ENCODE measurements at places on chromosomes 12 and 14.

DNA sequence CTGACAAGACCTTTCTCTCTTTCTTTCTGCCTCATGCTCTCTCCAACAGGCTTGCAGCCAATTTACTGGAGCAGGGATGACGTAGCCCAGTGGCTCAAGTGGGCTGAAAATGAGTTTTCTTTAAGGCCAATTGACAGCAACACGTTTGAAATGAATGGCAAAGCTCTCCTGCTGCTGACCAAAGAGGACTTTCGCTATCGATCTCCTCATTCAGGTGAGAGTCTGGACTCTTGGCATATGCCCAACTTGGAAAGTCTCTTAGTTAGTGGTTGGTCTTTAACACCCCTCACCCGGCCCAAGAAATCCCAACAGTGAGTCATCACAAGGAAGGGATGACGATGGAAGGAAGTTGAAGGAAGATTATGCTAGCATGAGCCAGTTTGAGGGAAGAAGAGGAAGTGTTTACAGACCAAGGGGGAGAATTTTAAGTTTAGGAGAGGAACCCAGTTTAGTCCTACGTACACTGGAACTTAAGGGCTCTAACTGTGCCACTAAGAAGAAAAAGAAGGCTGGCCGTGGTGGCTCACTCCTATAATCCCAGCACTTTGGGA lies 189.7 kb downstream of the ETV6 start:
- no peak for DNase-seq

GRCh38 chr14:21780429-21781084 lies 106.9 kb upstream of the OR4E1 start:
- DNase-seq = no peak

GRCh38 chr12:95615749-95616148 lies 64.5 kb upstream of the USP44 start:
- no peak for DNase-seq

- DNase-seq = no peak
These were observed 234.8 kb upstream of the FKBP4 start for GRCh38 chr12:2559931-2560330.

GRCh38 chr12:101566318-101566717 lies 28.5 kb upstream of the MYBPC1 start:
- peak; percentile 79 for DNase-seq

DNA sequence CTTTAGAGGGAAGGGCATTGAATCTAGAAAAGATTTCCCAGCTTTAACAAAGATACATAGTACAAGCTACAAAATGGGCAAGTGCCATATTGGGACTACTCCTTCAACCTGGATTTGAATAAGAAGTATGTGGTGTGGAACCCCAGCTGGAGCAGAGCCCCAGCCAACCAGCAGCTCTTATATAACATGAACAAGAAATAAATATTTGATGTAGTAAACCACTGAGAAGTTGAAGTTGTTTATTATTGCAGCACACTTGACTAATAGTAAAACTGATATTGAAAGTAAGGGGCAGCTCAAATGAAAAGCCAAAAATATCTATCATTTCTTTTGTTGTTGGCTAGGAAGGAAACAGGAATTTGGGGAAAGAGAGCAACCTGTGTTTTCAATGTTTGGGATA lies 701.8 kb downstream of the TMTC2 start:
- DNase-seq = no peak

DNA sequence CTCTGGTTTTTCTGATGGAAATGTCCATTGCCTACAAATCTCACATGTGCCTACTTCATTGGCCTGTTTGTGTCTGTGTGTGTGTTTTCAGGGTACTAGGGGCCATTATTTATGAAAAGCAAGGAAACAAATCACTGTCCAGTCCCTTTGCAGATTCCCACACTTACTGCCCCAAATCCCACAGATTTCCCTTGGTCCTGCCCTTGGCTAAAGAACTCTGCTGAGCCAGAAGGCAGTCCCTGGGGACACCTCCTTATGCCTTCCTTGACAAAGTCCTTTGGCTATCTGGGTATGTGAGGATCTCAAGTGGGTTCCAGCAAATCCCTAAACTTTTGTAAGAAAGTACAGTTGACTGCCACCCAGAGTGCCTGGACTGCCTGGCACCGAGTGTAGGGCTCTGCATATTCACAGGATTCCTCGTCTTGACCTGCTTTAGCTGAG lies 388.1 kb downstream of the BCAT1 start:
- no peak for DNase-seq

GRCh38 chr14:69357544-69358200 lies 40.4 kb downstream of the ERH start:
- peak; percentile 81 for DNase-seq

- peak; percentile 62 for DNase-seq
These were observed 46.9 kb upstream of the CAND1 start for GRCh38 chr12:67222302-67222701.

DNA sequence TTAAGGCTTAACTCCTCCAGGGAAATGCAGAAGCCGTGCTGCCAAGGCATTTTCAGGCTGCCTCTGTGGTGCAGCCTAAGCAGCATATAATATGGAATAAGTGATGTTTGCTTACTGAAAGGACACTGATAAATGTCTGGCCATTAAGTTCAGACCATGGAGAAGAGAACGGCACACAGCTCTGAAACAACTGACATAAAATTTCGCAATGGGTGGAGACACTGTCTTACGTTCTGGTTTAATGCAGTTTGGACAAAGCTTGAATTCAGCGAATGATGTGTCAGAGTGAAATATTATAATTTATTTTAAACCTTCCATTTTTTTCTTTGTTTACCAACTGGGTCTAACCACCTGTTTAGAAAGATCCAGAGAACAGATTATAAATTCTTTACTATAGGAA lies 27.2 kb upstream of the NRXN3 start:
- no peak for DNase-seq

GRCh38 chr14:27127838-27128237 lies 530.0 kb upstream of the NOVA1 start:
- DNase-seq = no peak

GRCh38 chr12:109637348-109637747 lies 63.8 kb downstream of the MVK start:
- no peak for DNase-seq

DNA sequence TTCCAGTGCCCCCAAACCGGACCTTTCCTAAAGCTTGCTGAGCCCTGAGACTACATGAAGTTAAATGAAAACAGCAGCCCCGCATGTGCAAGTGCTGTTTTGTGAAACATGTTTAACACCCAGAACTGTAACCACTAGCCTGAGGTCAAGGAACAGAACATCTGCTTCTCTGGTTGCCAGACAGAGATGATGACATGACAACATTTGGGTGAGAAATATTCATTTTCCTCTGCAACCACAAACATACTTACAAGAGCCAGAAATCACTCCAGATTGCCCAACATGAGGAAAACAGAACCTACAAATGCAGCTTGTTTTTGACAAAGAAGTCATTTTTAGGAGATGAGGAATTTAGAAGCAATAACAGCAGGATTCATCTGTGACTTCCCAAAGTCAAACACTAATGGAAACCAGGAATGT lies 110.4 kb downstream of the BCAT1 start:
- no peak for DNase-seq

GRCh38 chr14:88326352-88327103 lies 3.5 kb upstream of the KCNK10 start:
- peak; percentile 50 for DNase-seq

DNA sequence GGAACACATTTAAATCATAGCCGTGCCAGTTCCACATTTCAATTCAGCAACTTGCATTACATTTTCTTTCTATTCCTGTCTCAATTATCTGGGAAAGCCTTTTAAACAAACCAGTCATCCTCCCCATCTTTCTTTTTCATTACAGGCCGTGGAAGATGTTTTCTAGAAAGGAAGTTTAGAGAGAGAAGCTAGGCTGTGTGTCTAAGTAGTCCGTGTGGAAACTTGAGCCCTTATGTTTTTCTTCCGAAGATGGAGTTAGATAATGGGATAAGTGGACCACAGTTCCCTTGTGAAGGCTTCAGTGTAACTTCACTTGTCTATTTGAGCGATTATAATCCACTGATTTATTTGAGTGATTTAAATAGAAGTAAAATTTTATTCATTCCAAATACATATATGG lies 12.4 kb upstream of the PPM1H start:
- DNase-seq = no peak

DNA sequence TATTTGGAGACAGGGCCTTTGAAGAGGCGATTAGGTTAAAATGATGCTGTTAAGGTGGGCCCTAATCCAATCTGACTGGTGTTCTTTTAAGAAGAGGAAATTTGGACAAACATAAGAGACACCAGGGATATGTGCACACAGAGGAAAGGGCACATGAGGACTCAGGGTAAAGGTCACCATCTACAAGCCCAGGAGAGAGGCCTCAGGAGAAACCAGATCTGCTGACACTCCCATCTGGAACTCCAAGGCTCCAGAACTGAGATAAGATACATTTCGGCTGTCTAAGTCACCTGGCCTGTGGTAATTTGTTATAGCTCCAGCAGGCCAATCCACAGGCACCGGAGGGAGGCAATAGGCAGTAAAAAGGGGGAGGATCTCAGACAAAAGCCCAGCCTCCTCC lies 48.6 kb downstream of the KICS2 start:
- peak; percentile 67 for DNase-seq

DNA sequence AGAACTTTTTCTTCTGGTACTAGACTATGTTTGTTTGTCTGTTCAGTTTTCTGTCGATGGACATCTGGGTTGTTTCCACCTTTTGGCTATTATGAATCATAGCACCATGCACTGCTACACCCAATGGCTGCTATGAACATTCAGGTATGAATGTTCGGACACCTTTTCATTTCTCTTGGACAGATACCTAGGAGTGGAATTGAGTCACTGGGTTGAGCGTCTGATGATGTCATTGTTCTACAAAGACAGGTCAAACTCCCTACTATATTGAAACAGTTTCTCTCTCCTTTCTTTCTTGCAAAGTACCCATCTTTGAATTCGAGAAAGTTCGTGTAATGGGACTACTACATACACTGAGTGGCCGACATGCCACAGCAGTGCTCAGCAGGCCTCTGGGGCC lies 44.7 kb downstream of the KCTD10 start:
- no peak for DNase-seq

- DNase-seq = no peak
These were observed 22.9 kb downstream of the PMCH start for GRCh38 chr12:102174761-102175160.

- DNase-seq = peak; percentile 67
These were observed 15.4 kb upstream of the YY1 start for GRCh38 chr14:100223332-100224201.

- peak; percentile 61 for DNase-seq
These were observed 794 bp downstream of the SLC22A17 start for GRCh38 chr14:23351681-23352505.

DNA sequence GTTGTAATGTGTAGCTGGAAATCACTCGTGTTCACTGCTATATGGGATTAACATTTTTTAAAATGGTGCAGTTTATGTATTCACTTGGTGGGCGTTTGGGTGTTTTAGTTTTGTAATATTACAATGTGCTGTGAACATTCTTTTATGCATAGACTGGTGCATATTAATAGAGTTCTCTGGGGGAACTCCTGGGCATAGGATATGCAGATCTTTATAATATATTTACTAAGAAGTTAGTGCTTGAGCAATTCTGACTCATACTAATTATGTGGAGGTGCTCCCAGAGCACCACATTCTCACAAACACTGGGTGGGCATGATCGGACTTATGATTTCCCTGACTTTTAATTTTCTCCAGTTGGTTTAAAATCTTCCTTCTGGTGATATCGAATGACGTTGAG lies 342.3 kb downstream of the PDZRN4 start:
- DNase-seq = no peak

GRCh38 chr14:36979863-36980262 lies 192.5 kb downstream of the SLC25A21 start:
- DNase-seq = no peak

DNA sequence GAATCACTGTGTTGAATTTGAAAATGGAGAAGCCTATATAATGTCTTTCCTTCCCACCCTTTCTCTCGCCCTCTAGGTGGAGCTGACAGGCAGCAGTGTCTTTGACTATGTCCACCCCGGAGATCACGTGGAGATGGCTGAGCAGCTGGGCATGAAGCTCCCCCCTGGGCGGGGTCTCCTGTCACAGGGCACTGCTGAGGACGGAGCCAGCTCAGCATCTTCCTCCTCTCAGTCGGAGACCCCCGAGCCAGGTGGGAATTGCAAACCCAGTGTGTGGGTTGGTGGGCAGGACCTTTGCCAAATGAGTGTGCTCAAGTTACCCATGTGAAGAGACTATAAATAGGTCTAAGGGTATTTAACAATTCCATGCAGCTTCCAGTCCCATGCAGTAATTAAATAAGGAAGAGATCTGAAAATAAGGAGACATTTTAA lies 274.7 kb downstream of the EGLN3 start:
- DNase-seq = peak; percentile 84

- no peak for DNase-seq
These were observed 36.8 kb downstream of the RAB35 start for GRCh38 chr12:120079411-120080400.

DNA sequence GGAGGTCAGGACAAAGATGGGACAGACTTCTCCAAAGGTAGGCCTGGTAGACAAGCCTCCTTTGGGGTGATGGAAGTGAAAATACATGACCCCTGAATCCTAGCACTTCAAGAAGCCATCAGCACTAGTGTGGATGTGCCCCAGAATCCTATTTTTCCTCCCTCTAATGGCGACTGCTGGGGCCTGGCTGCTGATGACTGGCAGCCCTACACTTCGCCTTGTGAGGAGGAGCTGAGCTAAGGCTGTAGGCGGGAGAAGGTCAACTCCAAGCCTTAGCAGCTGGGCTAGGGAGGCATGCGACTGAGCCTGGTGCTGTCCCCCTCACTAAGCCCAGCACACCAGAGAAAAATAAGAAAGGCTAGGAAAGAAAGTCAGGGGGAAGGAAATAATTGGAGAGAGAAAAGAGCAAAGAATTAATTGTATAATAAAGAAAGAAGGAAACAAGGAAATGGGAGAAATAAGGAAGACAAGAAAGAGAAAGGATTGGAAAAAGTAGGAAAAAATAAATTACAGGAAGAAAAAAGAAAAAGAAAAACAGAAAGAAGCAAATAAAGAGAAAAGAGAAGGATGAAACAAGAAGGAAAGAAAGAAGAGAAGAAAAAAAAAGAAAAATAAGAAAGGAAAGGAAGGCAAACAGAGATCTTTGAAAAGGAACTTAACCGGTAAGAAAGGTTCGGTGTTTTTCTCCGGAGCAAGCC lies 4.7 kb upstream of the HOXC10 start:
- no peak for DNase-seq

DNA sequence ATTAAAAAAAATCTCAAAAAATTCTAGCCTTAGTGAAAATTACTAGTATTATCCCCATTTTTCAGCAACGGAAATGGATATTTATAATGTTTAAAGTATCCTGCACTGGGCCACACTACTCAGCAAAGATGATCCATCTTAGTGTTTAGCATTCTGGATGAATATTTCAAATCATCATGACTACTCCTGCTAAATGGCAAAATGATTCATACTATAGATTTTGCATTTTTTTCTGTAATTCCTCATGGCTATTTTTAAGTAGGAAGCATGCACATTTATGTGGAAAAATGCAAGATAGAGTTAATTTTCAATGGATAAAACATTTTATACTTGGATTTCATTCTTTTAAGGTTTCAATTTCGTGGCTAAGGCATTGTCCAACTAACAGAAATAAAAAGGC lies 59.6 kb downstream of the LRFN5 start:
- no peak for DNase-seq

Measured in islet precursor cell (in vitro differentiated cells).